Peyer's patch (tissue), 4 donors: ENCODE measurements at places on chromosomes 12 and 14. TPM values are rescaled to one million over a fixed set of nuclear protein-coding genes. Genes with fewer than 3 reads are reported as not detected.
A peak's percentile ranks its signal among the peaks of the same experiment; 100 is the strongest.

- DNase-seq: no peak
These were observed 56.2 kb downstream of the DUSP16 start for GRCh38 chr12:12506496-12506890.

GRCh38 chr14:92688434-92689375 lies 59.7 kb downstream of the LGMN start:
- peak; percentile 57 for DNase-seq

GRCh38 chr12:89311703-89312293 lies 40.5 kb downstream of the DUSP6 start:
- DNase-seq: no peak

GRCh38 chr14:30971586-30971985 lies 53.9 kb upstream of the AP4S1 start:
- DNase-seq: no peak

GRCh38 chr14:69003626-69004025 lies 24.5 kb upstream of the ACTN1 start:
- DNase-seq: no peak

DNA sequence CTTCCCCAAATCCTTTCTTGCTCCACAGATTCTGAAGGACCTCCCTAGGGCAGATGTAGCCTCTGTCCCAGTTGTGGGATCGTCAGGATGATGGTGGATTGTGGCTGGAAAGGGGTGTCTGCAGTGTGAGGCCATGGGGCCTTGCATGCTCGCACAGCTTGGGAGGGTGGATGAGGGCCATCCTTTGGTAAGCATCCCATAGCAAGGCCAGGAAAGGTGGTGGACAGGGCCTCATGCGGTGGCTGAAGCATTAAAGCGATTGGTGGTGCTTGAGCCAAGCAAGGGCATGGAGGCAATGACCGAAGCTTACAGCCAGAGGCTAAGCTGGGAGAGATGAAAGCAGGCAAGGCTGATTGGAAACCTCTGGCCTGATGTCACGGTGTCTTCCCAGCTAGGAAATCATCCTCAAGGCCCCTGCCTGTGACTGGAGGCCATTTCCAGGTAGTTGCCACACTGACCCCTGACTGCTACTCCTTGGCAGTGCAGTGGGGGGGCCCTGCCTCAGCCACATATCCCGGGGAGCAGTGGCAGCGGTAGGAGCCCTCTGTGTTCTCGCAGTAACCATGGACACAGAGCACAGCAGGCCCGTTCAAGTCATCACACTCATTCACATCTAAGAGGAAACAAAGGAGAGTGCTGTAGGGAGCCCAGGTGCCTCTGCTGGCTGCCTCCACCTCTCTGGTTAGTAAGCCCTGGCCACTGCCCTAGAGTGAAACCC lies 7.0 kb downstream of the ISCA2 start:
- peak; percentile 32 for DNase-seq

DNA sequence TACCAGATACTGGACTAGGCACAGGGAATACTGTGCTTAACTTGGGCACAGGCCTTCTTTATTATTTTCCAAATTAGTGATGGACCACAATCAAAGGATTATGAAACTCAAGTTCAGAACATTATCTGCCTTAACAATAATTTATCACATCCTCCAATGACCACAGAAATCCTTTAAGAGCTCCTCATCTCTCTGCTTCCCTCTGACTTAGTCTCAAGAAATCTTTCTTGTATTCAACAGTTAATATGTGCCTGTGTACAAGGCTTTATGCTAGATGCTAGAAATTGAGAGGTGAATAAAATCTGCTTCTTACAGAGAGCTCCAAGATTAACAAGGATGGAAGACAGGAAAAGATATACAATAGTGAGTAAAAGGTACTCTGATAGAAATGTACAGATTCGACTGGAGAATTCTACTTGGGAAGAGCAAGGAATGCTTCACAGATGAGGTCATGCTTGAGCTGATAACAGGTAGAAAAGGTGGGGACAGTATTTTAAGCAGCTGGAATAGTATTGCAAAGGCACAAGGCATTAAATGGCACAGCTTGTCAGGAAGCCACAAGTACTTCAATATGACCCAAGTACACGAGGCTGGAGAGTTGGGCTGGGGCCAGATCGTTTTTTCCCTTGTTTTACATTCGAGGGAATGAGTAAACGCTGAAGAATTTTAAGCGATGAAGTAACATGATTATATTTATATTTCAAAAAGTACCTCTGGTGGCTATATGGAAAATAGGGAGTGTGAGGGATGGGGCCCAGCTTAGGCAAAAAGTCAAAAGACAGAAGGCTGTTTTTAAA lies 55.1 kb upstream of the ARID2 start:
- DNase-seq: no peak

DNA sequence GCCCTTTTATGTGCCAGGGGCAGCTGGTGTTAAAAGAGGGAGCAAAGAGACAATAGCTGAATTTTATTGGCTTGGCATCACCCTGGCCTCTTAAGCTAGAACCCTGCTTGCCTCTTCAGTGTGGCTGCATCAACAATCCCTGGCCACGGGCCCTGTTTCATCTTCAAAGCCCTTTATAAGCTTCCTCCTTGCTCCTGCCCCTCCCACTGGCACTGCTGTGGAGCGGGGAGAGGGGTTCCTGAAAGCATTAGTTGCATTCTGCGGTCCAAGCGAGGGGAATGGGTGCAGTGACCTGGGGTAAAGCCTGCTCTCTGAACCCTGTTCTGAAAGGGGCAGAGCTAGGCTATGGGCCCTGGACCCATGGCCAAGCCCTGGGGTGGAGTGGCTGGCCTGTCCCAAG lies 220 bp upstream of the KRT83 start:
- DNase-seq: no peak

- DNase-seq: no peak
These were observed 34.3 kb upstream of the CHFR start for GRCh38 chr12:132921685-132922084.

- DNase-seq: no peak
These were observed 123.2 kb downstream of the PELI2 start for GRCh38 chr14:56241461-56241860.

DNA sequence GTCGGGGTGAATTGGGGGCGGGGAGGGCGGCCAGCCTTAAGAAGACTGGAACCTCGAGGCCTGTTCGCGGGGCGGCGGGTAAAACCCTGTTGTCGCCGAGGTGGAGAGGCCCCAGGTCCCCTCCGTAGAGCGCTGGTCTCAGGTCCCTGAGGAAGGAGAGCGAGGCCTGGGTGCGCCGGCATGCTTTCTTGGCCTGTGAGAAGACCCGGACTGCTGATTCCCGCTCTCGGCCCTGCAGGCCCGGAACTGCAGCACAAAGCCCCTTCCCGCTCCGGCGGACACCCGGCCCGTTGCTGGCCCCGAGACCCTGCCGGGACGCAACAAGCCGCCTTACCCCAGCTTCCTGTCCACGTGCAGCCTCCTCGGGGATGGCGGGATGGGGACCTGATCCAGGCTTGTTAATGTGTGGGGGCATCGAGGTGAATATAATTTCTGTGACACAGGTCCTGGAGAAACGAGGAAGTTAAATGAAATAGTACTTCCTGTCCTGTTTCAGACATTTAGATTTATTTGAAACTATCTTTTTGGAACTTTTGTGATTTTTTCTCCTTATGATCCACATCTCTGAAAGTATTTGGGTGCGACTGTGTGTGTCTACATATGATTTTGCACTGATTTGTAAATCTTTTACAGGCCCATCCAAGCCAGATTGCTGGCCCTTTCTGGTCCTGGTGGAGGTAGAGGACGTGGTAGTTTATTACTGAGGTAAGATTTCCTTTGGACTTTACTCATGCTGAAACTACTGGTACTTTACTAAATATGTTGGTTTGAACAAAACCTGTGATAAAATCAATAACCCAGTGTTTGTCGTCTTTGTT lies 600 bp downstream of the PNN start:
- no peak for DNase-seq

DNA sequence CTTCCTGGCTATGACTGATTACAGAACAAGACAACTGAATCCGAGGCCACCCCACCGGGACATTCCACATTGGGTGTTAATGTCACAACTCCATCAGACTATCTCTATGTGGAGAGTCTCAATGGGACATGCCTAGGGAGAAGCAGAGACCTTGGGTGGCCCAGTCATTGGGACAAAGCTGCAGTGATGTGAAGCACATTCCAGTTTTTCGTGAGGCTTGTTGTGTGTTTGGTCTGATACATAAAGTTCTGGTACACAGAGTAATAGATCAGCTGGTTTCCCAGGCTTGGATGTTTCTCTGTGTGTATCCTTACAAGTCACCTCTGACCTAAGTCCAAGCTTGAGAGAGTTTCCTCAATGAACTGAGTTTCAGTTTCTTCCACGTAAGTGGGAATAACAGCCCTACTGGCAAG lies 42.3 kb downstream of the CPM start:
- no peak for DNase-seq

ANO2 gene
- total RNA-seq: 4.5 TPM

LIN7A gene
- 5.0 TPM for total RNA-seq

ADCK1 gene
- 10.7 TPM for total RNA-seq

CCDC197 gene
- total RNA-seq: not detected

PUS1 gene
- total RNA-seq: 39.6 TPM
